ENCODE measurements at places on chromosomes 11 and 22.

GRCh38 chr11:114478768-114479167 is 39.5 kb downstream of the REXO2 start:
- DNase-seq = no peak

DNA sequence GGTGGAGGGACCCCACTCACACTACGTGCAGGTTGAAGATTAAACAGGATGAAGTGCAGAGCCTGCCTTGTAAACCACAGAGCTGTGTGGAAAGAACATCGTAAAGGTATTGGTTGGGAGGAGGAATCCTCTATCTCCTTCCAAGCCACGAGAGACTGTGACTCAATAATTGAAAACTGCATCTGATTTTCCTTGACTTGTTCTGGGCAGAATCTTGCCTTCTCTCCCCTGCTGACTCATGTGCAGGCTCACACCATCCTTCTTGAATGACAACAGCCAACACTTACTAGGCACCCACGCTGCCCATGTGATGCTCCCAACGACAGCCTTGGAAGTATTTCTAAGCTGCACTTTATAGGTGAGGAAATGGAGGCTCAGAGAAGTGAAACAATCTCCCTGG is 563.0 kb downstream of the MIAT start:
- DNase-seq = no peak

DNA sequence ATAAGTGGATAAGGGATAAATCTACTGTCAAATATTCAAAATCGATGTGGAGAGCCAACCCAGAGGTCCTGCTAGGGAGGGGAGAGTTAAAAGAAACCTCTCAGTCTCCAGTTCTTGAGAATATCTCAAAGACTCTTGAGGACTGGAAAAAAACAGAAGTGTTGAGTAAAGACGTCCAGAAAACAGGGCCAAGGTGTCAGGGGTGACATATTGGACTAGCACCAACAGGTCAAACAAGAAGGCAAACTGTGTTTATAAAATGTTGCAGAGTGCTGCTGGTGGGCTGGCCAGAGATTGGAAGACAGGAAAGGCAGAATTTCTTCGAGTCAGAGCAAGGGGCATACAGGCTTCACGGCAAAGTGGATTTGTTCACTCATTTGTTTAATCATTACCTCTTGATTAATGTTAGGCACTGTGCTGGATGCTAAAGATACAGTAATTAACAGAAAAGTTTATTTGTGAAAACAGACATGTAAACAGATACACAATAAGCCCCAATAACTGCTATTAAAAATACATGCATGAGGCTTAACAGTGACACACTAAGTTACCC is 33.7 kb upstream of the SMPD1 start:
- no peak for DNase-seq

DNA sequence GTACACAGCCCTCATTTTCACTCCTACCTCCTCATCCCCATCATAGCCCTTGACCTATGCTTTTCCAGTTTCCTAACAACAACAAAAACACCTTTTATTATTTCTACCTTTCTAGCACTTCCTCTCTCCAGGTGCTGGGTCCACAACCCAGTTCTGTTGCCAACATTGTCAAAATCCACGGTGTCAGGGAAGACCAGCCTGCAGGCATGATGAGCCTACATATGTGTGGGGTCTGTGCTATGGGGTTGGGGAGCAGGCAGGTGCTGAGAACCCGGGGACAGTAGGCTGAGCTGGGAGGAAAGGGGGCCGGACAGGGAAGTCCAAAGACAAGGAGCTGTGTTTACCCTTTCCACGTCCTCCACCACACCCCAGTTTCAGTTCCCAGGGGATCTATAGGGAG is 711 bp upstream of the ZPR1 start:
- DNase-seq = no peak

- DNase-seq = no peak
These were observed 99.6 kb downstream of the CELSR1 start for GRCh38 chr22:46437671-46438440.

DNA sequence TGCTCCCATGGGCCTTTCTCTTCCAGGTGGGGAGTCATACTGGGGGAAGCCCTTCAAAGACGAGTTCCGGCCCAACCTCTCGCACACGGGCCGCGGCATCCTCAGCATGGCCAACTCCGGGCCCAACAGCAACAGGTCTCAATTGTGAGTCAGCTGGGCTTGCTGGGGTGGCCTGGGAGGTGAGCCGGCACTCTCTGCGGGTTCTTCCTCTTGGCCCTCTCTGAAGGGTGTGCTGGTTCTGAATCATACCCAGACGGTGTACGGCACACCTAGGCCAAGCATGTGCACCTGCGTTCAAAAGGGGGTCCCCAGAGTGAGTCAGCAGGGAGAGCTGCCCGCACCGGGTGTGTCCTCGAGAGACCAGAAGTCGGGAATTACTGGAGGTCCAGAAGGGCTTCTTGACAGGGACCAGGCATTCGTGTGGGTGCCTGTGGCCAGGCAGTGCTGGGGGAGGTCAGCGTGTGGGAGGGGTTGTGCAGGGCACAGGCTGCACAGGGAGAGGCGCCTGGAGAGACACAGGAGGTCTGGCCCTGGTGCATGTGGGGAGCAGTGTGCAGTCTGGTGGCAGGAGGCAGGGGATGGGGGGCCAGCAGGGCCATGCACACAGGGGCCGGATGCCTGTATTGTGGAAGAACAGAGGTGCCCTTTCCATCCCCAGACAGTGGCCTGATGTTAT is 23.0 kb downstream of the PPIL2 start:
- no peak for DNase-seq

GRCh38 chr11:15810082-15810481 is 546.3 kb downstream of the SOX6 start:
- no peak for DNase-seq

DNA sequence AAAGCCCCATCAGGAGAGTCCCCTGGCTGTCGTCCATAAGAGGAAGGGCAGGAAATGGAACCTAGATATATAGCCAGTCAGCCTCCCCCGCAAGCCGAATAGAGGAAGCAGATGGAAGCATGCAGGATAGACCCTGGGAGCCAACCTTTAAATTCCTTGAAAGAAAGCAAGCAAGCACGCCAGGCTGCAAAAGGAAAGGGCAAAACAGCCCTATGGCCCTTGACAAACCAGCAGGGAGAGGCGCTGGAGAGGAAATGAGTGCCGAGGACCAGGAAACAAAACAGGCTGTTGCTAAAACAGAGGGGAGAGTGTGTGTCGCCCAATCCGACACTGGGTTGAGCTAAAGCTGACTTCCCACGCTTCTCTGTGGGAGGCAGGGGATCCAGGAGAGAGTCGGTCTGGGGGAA is 203.5 kb upstream of the MTNR1B start:
- peak; percentile 66 for DNase-seq

DNA sequence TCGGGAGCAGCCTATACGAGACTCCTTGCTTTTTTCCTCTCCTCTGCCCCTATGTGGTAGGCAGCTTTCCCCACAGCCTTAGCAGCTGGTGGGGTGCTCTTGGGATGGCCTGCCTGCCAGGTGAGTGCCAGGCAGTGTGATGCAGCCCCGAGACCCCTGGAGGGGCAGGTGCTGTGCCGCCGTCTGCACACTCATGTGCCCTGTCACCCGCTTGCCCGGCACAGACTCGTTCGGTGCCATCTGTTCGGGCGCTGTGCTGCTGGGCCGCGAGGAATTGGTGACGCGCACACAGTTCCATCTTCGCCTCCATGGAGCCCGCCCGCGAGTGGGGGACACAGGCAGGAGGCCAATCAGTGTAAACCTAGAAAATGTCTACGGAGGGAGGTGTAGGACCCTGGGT is 15.1 kb downstream of the TRMU start:
- no peak for DNase-seq

DNA sequence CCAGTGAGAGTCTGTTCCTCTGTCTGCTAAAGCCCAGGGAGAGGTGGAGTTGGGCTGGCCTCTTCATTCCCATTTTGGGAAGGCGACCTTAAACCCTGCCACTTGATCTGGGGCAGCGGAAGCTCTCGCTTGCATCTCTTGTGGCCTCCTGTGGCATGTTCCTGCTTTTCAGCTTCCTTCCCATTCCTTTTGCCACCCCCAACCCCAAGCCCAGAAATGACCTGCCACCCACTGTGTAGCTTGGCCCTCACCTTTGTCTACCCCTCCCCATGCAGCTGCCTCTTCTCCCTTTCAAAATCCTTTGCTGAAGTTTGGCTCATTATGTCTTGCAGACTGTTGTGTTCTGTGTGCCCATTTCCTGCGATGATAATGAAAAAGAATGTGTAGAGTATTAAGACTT is 110.2 kb downstream of the DBX1 start:
- DNase-seq = no peak

DNA sequence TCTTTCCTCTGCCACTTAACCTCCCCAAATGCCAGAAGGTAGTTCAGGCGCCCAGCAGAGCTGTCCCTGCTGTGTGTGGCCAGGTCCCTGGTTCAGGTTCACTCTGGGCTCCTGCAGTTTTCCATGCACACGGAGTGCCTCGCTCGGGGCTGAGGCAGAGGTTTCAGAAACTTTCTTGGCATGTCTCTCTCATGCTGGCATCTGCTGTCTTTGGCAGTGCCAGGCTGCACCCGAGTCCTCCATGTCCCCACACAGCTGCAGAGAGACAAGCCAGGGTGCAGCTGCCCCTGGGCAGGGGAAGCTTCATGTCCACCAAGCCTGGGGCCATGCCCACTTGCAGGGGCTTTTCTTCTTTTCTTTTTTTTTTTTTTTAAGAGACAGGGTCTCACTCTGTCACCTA is 7.0 kb upstream of the NEFH start:
- no peak for DNase-seq

GRCh38 chr11:92920331-92920730 is 49.1 kb upstream of the MTNR1B start:
- no peak for DNase-seq

DNA sequence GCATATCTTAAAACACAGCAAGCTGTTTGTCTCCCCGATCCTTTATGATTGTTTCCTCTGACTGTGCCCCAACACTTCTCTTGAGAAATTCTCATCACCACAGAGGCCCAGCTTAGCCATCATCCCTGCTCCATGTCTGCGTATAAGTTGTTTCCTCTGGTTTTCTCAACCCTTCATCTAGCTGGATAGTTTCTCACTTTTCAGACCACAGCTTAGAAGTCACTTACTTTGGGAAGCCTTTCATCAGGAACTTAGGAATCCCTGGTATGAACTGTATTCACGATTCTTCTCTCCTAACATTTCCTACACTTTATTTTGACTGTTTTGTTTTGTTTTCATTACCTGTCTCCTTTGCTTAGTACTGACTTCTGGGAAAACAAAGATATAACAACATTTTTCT is 295.2 kb downstream of the GUCY1A2 start:
- no peak for DNase-seq

GRCh38 chr11:123381817-123382554 is 48.1 kb upstream of the GRAMD1B start:
- DNase-seq = no peak

- DNase-seq = no peak
These were observed 16.0 kb downstream of the RRP8 start for GRCh38 chr11:6587360-6587953.

GRCh38 chr11:134382257-134382656 is 29.8 kb downstream of the B3GAT1 start:
- DNase-seq = no peak

GRCh38 chr22:34113381-34113780 is 193.1 kb upstream of the LARGE1 start:
- no peak for DNase-seq

DNA sequence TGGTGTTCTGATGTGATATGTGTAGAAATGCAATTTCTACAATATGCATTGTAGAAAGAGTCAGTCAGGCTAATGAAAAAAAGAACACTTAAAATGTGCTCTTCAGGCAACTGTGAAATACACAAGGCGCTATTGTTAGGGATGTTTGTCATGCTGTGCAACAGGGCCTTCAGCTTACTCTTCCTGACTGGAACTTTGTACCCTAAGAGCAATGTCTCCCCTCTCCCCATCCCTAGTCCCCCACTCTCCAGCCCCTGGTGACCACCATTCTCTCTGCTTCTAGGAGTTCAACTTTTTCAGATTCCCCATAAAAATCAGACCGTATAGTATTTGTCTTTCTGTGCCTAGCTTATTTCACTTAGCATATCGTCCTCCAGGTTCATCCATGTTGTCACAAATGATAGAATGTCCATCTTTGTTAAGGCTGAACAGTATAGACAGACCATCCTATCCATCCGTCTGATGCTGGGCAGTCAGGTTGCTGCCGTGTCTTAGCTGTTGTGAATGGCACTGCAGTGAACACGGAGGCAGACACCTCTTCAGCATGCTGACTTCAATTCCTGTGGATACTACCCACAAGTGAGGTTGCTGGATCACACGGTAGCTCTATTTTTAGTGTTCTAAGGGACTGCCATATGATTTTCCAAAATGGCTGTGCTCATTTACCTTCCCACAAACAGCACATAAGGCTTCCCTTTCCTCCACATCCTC is 10.7 kb downstream of the NDUFV1 start:
- DNase-seq = no peak

All from right renal cortex interstitium (tissue), 3 donors.